ENCODE measurements at places on chromosomes 5 and 9.

- DNase-seq, result no peak
Measured at GRCh38 chr5:53257806-53258373, 148.3 kb upstream of the MOCS2 start.

GRCh38 chr5:173242675-173243121, 7.7 kb upstream of the NKX2-5 start:
- DNase-seq, result no peak

DNA sequence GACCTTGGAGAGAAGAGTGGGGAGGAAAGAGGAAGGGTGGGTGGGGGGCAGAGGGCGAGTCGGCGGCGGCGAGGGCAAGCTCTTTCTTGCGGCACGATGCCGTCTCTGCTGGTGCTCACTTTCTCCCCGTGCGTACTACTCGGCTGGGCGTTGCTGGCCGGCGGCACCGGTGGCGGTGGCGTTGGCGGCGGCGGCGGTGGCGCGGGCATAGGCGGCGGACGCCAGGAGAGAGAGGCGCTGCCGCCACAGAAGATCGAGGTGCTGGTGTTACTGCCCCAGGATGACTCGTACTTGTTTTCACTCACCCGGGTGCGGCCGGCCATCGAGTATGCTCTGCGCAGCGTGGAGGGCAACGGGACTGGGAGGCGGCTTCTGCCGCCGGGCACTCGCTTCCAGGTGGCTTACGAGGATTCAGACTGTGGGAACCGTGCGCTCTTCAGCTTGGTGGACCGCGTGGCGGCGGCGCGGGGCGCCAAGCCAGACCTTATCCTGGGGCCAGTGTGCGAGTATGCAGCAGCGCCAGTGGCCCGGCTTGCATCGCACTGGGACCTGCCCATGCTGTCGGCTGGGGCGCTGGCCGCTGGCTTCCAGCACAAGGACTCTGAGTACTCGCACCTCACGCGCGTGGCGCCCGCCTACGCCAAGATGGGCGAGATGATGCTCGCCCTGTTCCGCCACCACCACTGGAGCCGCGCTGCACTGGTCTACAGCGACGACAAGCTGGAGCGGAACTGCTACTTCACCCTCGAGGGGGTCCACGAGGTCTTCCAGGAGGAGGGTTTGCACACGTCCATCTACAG, 760 bp downstream of the NPR3 start:
- DNase-seq, result peak; percentile 55

DNA sequence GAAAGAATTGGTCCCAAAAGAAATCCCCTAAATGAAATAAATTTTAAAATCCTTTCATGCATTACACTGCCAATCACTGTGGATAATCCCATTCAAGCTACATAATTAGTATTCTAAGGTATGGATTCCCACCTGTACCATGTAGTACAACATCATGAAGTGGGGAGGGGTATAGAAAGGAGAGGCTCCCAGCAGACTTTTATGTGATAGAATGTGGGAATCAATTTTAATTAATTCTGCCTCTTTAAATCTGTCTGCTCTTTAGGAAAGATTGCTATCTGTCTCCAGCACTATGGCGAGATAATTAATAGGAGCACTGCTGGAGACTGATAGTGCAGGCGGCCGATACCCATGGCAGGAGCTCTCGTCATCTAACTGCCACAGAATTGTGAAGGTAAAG, 95.4 kb downstream of the CDH12 start:
- no peak for DNase-seq

DNA sequence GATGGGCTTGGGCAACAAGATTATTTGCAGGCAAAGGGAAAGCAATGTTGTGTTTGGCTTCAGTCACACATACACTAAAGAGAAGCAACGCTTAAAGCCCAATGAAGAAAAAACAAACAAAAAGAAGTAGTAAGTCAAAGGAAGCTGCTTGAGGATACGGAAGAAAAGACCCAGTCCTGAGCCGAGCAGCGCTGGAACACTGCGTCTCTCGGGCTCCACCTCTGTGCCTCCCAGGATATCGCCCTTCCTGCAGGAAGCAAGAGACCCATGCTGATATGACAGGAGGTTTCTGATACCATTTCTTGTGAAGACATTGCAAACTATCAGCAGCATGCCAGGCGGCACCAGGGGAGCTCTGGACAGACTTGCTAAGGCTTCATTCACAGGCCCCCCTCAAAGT, 9.9 kb downstream of the GNAQ start:
- peak; percentile 48 for DNase-seq

- no peak for DNase-seq
Measured at GRCh38 chr9:136852664-136853595, 784 bp downstream of the MAMDC4 start.

GRCh38 chr5:1375871-1376810, 31.2 kb upstream of the CLPTM1L start:
- peak; percentile 34 for DNase-seq

DNA sequence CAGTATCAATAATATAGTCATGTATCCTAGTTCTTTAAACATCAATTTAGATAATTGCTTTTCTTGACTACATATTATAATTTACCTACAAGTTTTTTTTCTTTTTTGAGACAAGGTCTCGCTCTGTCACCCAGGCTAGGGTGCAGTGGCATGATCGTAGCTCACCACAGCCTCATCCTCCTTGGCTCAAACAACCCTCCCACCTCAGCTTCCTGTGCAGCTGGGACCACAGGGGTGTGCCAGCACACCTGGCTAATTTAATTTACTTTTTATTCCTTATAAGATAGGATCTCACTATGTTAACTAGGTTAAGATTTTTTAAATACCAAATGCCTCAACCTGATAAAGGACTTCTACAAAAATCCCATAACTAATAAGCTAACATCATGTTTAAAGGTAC, 21.1 kb downstream of the UIMC1 start:
- no peak for DNase-seq

- DNase-seq, result no peak
Measured at GRCh38 chr5:170836226-170836625, 25.6 kb upstream of the RANBP17 start.

GRCh38 chr5:132591145-132591544, 34.4 kb downstream of the RAD50 start:
- no peak for DNase-seq

GRCh38 chr5:53023969-53024368, 34.8 kb downstream of the ITGA2 start:
- peak; percentile 88 for DNase-seq

GRCh38 chr9:113570749-113571711, 107.5 kb downstream of the RGS3 start:
- no peak for DNase-seq

DNA sequence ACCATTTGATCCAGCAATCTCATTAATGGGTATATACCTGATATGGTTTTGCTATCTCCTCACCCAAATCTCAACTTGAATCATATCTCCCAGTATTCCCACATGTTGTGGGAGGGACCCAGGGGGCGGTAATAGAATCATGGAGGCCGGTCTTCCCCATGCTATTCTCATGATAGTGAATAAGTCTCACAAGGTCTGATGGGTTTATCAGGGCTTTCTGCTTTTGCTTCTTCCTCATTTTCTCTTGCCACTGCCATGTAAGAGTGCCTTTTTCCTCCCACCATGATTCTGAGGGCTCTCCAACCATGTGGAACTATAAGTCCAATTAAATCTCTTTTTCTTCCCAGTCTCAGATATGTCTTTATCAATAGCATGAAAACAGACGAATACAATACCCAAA, 74.5 kb upstream of the APC start:
- DNase-seq, result no peak
